Neural progenitor cell (in vitro differentiated cells): ENCODE measurements at places on chromosomes 12 and 14. TPM values are rescaled to one million over a fixed set of nuclear protein-coding genes. Genes with fewer than 3 reads are reported as not detected.

GRCh38 chr12:388541-389141 is 479 bp downstream of the KDM5A start:
- H3K4me1 ChIP-seq = peaks cover 23% of the 10 kb centered on the region
- peak overlapping the region; percentile 95 for H3K4me3 ChIP-seq
- H3K27me3 ChIP-seq = no peaks in the 10 kb centered on the region
- peak overlapping the region; percentile 96 for H3K27ac ChIP-seq
- peaks cover 8% of the 10 kb centered on the region for H3K36me3 ChIP-seq

DNA sequence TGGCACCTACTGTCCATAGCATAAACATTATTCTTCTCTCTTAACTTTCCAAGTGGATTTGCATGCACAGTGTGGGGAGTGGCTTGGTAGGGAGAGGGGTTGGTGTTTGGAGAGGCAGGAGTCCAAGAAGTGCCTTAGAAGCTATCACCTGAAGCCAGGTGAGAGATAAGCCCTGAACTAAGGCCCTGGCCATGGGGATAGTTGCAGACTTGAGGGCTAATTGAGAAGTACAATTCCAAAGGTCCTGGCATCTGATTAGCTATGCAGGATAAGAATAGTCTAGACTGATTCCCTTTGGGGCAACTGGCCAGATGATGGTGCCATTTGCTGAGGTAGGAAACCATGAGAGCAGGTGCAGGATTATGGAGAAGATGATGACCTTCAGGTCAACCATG is 2.0 kb upstream of the PCK2 start:
- H3K27me3 ChIP-seq = no peaks in the 10 kb centered on the region
- no peak for DNase-seq
- H3K27ac ChIP-seq = no peak overlapping the region

KRT85 gene
- total RNA-seq = not detected in 2 replicates

TMEM253 gene
- total RNA-seq = 0.22 and 1.3 TPM in 2 replicates
